ENCODE measurements at places on chromosomes 1 and 21.

DNA sequence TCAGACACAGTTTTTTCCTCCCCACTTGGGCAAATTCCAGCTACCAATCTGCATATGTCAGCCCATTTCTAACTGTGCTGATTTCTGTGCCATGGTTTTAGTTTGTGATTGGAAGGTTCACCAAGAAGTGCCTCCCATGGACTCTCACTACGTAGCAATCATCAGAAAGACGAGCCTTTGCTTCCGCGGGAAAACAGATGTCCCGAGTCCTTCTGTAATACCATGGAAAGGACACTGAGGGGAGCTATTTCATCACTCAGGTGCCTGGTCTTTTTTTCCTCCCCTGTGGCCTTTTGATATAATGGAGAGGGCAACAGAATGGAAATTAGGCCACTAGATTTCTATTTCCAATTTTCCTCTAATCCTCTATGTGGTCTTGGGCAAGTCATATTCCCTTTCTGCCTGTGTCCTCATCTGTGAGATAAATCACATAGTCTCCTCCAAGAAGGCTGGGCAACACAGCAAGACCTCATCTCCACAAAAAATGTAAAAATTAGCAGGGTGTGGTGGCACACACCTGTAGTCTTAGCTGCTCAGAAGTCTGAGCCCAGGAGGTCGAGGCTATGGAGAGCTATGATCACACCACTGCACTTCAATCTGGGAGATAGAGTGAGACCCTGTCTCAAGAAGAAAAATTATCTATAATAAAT is 24.8 kb downstream of the LEMD1 start:
- no peak for DNase-seq

DNA sequence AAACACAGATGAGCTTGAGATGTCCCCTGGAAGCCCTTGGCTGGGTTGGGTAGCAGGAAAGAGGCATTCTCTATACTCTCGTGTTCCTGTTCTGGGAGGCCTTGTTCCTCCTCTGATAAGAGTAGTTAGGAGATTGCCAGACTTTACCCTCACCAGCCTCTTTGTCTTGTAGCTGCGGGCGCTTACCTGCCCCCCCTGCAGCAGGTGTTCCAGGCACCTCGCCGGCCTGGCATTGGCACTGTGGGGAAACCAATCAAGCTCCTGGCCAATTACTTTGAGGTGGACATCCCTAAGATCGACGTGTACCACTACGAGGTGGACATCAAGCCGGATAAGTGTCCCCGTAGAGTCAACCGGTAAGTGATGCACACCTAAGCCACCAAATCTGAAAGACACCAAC is 5.2 kb downstream of the AGO1 start:
- no peak for DNase-seq

DNA sequence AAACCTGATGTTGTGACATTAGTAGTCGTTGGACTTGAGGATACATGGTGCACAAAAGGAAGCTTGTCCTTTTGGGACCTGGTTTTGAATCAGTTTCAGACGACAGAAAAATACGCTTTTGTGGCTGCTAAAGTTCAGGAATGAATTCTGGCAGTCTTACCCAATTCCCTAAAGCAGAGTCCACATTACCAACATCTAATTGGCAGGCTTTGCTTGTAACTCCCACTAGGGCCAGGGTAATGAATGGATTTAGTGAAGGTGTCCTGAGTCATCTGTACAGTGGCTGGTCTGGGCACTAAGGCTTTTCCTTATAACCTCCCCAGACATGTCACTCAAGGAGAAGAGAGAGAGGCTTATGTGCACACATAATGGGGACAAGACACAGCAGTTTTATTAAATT is 66.2 kb upstream of the RNPC3 start:
- DNase-seq = no peak

DNA sequence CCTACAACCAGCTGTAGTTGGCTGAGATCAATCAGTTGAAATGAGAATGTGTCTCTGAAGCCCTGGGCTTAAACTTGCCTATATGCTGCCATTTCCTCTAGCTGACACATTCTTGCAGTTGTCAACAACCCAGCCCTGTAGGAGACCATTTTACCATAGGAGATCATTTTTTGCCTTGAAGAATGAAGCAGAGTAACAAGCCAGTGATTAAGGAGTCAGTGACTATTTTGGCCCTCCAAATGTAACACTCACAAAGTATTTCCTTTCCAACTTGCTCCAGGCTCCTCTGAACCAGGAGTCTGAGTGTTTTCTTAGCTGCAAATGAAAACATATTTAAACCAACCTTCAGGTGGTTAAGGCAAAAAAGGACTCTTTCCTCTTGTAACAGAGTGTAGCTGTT is 183.5 kb downstream of the ZZZ3 start:
- DNase-seq = no peak

GRCh38 chr1:237672748-237673147 is 218.0 kb downstream of the ZP4 start:
- DNase-seq = no peak

DNA sequence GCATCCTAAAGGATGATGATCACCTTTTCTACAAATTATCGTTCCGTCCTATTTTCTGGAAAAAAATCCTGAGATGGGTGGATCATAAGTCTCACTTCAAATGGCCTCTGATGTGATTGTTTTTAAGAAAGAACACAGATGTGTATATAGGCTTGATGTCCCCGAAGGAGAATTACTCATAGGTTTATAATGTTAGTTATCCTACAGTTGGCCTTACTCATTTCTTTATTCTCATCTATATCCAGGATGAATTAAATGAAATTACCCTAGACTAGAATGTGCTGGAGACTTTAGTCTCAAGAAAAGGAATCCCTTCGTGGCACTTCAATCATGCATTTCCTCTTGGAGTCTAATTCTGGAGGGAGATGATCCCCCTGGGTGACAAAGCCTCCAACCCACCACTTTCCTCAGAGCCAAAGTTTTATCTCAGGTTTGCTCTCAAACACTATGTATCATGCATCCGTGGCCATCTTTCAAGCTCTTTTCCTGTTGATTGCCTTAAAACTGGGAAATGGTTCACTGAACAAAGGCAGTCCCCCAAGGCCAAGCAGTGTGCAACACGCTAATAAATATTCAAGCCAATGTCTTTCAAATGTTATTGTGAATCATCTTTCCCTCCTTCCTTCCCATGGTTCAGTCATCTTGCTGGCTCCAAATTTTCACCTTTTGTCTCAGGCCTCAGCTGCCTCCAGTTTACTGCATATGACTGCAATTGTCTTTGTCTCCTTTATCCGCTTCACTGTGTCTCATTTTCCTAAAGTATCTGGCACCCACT is 32.5 kb upstream of the SMYD2 start:
- DNase-seq = no peak

GRCh38 chr1:24323281-24323680 is 4.1 kb downstream of the GRHL3 start:
- no peak for DNase-seq

- DNase-seq = no peak
Measured at GRCh38 chr1:23960291-23961020, 828 bp downstream of the PNRC2 start.

GRCh38 chr1:62514746-62515423 is 78.0 kb downstream of the USP1 start:
- DNase-seq = no peak

- DNase-seq = no peak
Measured at GRCh38 chr1:172167796-172168596, 252.5 kb upstream of the C1orf105 start.

DNA sequence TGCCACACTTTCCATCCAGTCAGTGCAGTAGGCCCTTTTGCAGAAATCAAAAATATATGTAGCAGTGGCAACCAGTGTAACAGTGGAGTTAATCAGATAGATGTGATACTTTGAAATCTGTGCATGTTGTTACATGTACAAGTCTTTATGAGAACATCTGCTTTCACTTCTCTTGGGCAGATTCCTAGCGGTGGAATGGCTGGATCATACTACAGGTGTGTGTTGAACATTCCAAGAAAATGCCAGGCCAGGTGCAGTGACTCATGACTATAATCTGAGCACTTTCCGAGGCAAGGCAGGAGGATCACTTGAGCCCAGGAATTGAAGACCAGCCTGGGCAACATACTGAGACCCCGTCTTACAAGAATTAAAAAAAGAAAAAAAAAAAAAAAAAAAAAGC is 55.3 kb downstream of the GNB1 start:
- DNase-seq = no peak

DNA sequence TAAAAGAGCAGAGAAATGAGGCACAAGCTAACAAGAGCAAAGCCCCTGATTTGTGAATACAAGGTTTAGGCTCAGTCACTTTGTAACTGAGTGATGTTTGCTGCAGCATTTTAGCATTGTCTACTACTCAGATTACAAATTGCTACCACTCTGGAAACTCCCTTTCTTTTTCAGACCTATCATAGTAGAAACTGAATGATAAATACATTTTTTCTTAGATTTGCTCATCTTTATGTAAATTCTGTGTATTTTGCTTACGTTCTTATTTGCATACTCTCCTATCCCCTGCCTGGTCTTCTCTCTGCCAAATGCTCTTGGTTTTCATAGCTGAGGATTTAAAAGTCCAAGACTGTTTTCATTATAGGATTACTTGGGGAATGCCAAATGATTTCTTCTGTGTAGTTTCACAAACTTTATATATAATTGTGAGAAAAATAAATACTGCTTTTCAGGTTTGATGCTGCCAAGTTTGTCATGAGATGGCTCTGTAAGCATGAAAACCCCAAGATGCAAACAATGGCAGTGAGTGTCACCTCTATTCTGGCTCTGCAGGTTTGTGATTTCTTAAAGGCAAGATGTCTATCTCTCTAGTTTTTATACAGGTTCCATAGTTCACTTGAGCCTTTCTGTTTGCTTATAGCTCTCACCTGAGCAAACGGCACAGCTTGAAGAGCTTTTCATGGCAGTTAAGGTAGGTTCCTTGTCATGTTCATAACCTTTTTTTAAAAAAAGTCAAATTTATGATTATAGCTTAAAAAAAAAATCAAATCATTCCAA is 24.7 kb downstream of the ZYG11A start:
- DNase-seq = no peak

Data from stimulated activated CD8-positive, alpha-beta memory T cell treated with anti-CD3 and anti-CD28 coated beads, Interleukin-2, amount 100 ng/mL, for 1 hour (primary cell).